ENCODE measurements at places on chromosomes 2 and 18.

DNA sequence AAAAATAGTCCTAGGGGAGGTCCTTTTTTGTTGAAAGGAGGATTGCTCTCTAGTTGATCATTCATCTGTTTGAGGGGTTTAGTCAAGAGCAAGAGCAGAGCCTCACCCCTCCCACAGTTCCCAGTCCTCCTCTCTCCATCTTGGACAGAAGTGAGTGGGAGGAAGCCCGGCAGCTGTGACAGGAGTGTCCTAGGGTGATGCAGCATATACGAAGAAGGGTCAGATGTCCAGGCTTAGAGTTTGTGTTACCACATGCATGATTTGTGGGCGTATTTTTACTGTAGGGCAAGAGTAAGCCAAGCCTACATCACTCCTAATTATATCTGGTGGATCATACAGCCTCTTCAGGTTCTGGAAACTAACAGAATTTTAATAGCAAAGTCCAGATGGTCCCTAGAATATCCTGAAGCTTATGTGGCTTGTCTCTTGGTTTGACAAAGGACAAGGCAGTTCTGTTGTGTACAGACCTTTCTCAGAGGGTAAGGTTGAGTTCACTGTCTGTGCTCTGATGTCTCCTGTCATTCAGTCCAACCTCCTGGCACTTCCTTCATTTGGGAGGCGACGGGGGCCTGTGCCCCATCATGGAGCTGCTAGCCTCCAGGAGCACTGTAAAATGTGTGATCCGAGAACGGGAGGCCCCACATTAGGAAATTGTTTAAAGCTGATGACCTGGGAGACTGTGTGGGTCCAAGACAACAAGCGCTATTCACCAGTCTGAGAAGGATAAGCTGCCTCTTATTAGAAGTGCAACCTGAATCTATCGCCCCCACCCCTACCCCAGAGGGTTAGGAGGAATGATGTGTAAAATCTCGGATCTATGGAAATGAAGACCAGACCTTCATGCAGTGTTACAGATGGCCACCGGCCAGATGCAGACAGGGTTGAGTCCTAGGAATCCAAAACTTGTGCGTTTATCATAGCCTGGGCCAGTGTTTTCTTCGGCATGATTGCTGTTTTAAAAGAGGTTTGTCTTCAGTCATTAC is 6.9 kb downstream of the CEP68 start:
- DNase-seq: no peak

- DNase-seq: no peak
These were observed 27.5 kb downstream of the LPIN1 start for GRCh38 chr2:11773747-11774525.

DNA sequence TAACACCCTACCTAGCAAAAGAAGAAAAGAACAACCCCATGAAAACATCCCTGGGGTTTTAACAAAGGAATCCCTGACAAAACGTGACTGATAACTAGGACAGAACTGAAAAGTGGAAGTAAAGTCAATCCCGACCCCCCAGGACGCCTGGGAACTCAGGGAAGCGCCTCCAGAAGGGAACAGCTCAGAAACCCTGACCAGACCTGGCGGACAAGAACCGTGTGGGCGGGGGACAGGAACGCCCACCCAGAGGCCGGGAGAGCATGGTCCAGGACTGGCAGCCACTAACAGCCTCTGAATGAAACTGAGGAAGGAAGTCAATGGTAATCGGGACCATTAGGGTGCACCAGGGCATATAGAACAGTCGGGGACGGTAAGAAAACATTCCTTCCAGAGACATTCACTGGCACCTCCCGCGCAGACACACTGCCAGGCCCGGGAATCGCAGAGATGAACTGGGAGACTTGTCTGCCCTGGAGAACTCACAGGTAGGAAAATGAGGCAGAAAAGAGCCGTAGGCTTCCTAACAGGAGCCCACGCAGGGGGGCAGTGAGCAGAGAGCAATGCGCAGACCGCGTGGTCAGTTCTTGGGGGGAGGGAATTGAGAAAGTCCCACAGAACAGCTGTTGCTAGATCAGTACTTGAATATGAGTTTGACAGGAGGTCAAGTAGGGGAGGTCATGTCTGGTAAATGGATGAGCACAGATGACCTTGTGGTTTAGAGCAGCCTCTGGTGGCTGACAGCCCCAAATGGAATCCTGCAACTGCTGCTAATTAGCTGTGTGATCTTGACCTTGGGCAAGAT is 1.3 kb upstream of the TBC1D8 start:
- DNase-seq: peak; percentile 57

DNA sequence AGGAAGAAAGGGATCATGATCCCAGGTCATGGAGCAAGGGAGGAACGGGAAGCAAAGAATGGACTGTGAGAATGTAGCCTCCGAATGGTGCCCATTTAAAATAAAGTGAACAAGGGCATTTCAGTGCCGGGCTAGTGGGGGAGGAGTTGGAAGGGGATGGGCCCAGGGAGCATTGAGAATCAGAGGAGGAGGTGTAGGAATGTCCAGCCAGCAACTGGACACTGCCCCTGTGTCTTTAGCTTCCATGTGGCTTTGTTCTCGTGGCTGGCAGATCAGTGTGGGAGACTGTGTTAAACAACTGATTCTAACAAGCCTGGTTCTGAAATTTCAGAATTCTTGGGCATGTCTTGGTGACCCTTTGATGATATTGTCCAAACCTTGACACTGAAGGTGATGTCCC is 1.4 kb upstream of the RNF103 start:
- DNase-seq: no peak

GRCh38 chr2:150191349-150191748 is 296.1 kb downstream of the RND3 start:
- DNase-seq: no peak

- no peak for DNase-seq
These were observed 104.5 kb upstream of the YWHAQ start for GRCh38 chr2:9735335-9735734.

- DNase-seq: no peak
These were observed 71.8 kb downstream of the SH3RF3 start for GRCh38 chr2:109200616-109201464.

GRCh38 chr2:48695991-48696390 is 59.5 kb downstream of the LHCGR start:
- no peak for DNase-seq

- no peak for DNase-seq
These were observed 944.6 kb upstream of the LRRTM1 start for GRCh38 chr2:81249152-81249551.

GRCh38 chr18:39449566-39449965 is 1884.0 kb upstream of the CELF4 start:
- no peak for DNase-seq

DNA sequence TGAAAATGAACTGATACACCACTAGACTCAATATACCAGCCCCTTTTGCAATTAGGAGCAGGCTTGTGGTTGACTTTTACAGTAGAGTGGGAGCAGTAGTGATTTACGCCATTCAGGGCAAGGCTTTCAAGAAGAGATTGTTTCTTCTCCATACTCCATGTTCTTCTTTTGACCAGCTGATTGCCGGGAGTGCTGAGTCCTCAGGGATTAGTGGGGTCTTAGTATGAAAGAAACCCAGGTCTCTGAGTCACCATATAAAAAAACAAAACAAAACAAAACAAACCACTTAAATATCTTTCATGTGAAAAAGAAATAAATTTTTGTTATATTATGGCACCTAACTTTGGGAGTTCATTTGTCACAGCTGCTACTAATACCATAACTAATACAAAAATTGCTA is 465.6 kb upstream of the TRIB2 start:
- no peak for DNase-seq

GRCh38 chr2:53087262-53087873 is 680.2 kb upstream of the CHAC2 start:
- no peak for DNase-seq
